ENCODE measurements at places on chromosomes 16 and 17.

- DNase-seq, result no peak
Observed at GRCh38 chr17:54969658-54970572, 1.4 kb downstream of the STXBP4 start.

DNA sequence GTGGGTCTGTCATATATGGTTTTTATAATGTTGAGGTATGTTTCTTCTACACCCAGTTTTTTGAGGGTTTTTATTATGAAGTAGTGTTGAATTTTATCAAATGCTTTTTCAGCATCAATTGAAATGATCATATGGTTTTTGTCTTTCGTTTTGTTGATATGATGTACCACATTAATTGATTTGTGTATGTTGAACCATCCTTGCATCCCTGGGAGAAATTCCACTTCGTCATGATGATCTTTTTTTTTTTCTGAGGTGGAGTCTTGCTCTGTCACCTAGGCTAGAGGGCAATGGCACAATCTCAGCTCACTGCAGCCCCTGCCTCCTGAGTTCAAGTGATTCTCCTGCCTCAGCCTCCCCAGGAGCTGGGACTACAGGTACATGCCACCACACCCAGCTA lies 14.0 kb upstream of the TMEM219 start:
- no peak for DNase-seq

GRCh38 chr17:1150863-1151600 lies 28.7 kb downstream of the ABR start:
- DNase-seq, result no peak

GRCh38 chr17:12769981-12770380 lies 19.3 kb upstream of the ARHGAP44 start:
- no peak for DNase-seq

- DNase-seq, result no peak
Observed at GRCh38 chr16:15829460-15829859, 27.4 kb downstream of the MYH11 start.

- no peak for DNase-seq
Observed at GRCh38 chr16:5479926-5480325, 382.3 kb upstream of the EEF2KMT start.

DNA sequence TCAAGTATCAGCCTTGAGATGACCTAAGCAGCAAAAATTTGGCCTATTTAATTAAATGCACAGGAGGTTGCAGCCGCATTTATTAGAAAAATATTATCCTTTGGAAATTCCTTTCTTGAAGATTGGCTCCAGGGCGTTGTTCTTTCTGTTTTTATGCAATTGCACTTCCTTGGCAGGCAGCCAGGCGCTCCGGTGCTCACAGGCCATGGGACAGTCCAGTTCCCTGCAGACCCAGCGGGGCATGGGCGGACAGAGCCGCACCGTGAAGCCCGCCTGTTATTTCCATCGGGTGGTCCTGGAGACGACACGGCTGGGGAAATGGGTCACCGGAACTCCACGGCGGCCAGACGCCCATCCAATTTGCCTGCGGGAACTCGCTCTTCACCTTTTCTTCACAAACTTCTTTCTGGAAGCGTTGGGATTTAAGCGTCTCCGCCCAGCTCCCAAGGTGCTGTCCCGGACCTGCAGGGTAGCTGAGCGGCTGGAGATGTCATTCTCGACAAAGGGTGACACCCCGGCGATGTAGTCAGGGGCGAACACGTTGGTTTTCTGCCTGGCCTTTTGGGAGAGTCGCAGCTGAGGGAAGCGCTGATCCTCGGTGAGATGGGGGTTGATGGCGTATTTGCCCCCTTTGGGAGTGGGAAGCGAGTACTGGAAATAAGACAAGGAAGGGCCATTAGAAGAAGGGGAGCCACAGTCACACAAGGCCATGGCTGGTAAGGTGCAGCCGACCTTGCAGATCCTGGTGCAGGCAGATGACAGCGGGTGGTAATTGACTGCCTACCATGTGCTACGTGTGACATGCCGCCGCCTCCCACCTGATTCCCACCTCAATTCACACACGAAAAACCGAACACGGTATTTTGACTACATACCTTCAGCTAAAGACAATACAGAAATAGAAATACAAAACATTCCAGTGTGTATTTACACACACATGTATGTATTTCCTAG lies 12.5 kb downstream of the NOB1 start:
- DNase-seq, result no peak

GRCh38 chr16:87765473-87765775 lies 362 bp downstream of the KLHDC4 start:
- no peak for DNase-seq

DNA sequence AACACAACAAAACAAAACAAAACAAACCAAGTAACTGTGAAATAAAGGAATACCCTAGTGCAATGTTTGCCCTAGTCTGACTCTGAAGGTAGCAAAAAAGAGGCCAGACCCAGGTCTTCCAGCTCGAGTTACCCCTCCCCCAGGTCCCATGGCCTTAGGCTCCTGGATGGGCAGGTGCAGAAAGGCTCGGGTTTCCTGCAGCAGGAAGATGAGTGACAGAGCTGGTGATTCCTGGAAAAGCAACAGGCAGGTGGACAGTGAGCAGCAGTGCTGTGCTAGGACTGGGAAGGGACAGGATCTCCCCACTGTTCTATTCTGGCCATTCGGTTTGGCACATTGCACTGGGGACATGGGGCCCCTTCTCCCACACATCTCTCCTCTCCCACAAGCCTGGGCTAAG lies 42.9 kb upstream of the MRTFB start:
- no peak for DNase-seq

- no peak for DNase-seq
Observed at GRCh38 chr16:79977940-79978836, 377.7 kb upstream of the MAF start.

- no peak for DNase-seq
Observed at GRCh38 chr16:57282510-57283213, 1.8 kb downstream of the PLLP start.

GRCh38 chr17:39486242-39486641 lies 25.0 kb downstream of the CDK12 start:
- no peak for DNase-seq

GRCh38 chr16:11609474-11610120 lies 22.9 kb upstream of the LITAF start:
- DNase-seq, result no peak

GRCh38 chr16:24074574-24074973 lies 181.6 kb upstream of the CACNG3 start:
- peak; percentile 39 for DNase-seq

DNA sequence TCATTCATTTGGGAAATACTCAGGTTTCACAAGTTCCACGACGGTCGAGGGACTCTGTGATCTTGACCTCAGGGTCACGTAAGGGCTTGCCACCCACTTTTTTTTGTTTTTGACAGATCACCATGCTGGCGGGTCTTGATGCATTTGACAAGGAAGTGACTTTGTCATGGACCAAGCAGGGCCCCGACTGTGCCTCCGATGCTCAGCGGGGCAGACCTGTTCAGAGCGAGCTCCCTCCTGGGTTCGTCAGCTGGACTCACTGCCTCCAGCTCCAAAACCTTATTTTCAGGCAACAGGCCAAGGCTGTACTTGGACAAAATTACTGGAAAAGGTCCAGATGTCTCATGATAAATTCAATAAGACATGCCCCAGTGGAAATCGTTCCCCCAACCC lies 9.0 kb upstream of the CLEC18A start:
- no peak for DNase-seq

Data from caudate nucleus (tissue), 63 donors.